Hematopoietic multipotent progenitor cell treated with erythropoietin and hydrocortisone succinate and interleukin-3 and kit ligand, for 8 days (in vitro differentiated cells): ENCODE measurements at places on chromosomes 11 and 22.

DNA sequence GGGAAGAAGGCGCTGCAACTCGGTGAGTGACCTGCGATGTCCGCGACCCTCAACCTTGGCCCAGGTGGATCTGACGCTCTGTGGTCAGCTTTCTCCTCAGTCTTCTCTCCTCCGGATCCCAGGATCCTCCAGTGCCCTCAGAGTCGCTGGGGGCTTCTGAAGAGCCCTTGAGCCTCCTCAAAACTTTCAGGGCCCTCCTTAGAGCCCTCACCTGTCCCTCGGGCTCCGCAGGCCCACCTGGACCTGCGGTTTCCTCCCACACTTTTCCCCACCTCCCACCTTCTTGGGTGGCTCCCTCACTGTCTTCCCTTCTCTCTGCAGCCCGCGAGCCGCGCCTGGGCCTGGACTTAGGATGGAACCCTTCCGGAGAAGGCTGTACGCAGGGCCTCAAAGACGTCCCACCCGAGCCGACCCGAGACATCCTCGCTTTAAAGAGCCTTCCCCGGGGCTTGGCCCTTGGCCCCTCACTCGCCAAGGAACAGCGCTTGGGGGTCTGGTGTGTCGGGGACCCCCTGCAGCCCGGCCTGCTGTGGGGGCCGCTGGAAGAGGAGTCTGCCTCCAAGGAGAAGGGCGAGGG, 335 bp downstream of the ZNF408 start:
- peak; percentile 2 for DNase-seq

- no peak for DNase-seq
Observed at GRCh38 chr11:111193924-111194490, 51.5 kb upstream of the POU2AF2 start.

GRCh38 chr11:117186431-117186761, 7.9 kb downstream of the SIDT2 start:
- DNase-seq: no peak

DNA sequence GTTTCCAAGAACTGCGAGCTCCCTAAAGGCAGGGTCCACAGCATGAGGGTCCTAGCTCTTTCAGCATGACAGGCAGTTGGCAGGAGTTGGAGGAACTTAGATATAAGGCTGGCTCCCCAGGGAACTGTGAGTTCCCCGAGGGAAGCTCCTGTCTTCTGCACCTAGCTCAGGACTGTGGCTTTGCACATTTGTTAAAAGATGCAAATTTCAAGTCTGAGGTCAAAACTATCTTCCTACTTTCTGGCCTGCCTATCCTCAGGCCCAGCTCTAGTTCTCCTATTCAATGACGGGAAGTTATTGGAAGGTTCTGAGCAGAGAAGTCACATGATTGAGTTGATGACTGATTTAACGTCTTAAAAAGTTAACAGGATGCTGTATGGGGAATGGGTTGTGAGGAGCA, 11.7 kb upstream of the UCP3 start:
- no peak for DNase-seq

- no peak for DNase-seq
Observed at GRCh38 chr11:62273789-62274275, 3.9 kb downstream of the SCGB2A2 start.

DNA sequence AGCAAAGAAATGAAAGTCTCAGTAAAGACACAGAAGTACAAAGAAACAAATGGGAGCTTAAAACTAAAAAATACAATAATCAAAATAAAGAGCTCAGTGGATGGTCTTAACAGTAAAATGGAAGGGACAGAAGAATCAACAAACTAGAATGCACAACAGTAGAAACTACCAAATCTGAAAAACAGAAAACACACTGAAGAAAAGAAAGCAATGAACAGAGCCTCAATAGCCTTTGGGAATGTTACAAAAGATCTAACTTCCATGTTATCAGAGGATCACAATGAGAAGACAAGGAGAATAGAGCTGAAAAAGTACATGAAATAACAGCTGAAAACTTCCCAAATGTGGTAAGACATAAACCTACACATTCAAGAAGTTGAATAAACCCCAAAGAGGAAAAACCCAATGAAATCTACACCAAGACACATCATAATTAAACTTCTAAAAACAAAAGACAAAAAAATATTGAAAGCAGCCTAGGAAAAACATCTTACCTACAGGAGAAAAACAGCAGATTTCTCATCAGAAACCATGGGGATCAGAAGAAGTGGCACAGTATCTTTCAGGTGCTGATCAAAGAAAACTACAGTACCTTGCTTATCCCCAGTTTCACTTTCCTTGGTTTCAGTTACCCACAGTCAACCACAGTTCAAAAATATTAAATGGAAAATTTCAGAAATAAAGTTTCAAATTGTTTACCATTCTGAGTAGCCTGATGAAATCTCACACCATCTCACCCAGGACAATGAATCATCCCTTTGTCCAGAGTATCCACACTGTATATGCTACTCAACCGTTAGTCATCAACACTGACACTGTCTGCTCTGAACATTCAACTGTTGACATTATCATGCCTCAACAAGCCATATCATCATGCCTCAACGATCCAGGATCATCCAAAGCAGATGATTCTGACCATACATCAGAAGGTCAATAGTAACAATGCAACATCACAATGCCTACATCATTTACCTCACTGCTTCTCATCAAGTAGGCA, 22.2 kb downstream of the RRAS2 start:
- peak; percentile 15 for DNase-seq

DNA sequence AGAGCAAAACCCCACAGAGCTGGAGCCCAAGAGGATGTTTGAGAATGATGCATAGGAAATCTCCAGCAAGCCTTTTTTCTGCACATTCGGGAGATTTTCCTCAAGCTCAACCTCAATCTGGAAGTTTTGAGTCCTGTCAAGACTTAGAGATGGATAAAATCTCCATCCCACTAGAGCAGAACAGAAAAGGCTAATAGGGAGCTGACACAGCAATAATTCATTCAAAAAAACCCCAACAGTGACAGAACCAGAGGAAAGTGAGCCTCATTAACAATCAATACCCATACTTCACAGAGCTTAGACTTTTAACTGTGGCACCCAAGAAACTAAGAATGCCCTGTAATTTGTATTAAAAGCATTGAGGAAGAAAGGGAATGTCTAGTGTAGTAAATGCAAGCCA, 115.9 kb upstream of the BDNF start:
- no peak for DNase-seq

GRCh38 chr11:125603207-125603606, 10.6 kb downstream of the STT3A start:
- DNase-seq: no peak

GRCh38 chr22:41970601-41971000, 1.4 kb downstream of the SEPTIN3 start:
- DNase-seq: peak; percentile 84

DNA sequence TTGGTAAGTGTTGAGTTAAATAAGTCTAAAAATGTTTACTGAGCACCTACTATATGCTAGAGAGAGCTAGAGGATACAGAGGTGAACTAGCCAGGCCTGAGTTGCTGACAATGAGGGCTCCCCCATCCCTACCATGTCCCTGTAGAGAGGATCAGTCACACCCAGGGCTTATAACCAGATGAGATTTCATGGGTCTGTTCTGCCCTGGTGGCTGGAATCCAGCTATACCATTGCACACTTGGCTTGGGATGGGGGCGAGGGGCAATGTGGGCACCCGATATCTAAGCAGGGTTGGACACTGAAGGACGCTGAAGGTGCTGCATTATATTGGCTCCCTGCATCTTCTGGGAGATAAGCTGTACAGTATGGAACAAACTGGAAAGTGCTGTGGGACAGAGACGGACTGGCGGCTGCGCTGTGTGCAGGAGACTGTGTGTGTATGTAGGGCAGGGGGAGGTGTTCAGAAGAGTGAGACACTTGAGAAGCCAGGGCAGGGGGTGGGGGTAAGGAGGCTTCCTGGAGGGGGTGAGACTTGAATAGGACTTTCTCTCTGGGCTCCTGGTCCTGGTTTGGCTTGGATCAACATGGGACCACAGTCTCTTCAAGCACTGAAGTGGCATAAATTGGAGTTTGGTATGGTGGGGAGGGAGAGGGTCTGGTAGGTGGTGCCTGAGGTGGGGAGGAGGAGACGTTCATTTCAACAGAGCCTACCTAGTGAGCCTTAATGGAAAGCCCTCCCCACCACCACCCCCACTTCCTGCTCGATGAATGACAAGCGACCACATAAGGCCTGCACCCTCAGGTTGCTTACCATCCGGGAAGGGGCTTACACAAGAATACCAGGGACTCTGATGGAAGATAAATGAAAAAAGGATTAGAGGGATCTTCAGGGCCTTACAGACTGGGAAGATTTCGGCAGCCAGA, 1.8 kb downstream of the CD82 start:
- DNase-seq: no peak

- no peak for DNase-seq
Observed at GRCh38 chr22:42326801-42327200, 56.3 kb upstream of the TCF20 start.

GRCh38 chr11:132528181-132528580, 1004.1 kb downstream of the OPCML start:
- DNase-seq: no peak

GRCh38 chr11:7089328-7090251, 792 bp downstream of the RBMXL2 start:
- no peak for DNase-seq

DNA sequence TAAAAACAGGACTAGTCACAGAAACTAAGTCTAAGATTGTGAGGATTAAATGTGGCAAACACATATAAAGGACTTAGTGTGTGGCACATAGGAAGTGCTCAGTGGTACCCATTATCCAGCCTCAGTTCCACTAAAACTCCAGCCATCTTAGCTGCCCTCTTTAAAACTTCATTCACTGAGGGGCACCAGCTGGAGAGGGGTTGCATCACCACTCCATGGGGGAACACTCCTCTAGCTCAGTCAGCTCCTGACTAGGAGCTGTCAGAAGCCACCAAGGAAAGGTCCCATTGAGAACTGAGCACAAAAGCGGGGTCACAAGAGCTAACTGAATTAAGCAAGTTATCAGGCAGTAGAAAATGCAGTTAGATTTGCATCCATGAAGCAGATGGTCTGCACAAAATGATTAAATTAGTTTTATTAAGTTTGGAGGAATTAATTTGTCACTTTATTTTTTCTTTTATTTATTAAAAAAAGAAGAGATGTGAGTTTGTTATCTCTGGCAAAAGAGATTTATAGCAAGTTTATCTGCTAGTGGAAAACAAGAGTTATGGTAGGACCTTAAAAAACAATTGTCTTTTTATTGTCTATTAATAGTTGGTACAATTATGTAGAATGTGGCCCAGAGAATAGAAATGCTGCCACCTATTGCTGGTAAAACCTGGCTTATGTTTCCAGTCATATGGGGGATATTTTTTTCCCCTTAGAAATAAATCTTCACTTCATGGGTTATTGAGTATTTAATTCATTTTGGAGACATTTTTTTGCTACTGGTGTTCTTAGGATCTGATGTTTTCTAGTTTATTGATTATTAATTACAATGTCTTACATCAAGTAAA, 95.7 kb downstream of the NAV2 start:
- DNase-seq: no peak

DNA sequence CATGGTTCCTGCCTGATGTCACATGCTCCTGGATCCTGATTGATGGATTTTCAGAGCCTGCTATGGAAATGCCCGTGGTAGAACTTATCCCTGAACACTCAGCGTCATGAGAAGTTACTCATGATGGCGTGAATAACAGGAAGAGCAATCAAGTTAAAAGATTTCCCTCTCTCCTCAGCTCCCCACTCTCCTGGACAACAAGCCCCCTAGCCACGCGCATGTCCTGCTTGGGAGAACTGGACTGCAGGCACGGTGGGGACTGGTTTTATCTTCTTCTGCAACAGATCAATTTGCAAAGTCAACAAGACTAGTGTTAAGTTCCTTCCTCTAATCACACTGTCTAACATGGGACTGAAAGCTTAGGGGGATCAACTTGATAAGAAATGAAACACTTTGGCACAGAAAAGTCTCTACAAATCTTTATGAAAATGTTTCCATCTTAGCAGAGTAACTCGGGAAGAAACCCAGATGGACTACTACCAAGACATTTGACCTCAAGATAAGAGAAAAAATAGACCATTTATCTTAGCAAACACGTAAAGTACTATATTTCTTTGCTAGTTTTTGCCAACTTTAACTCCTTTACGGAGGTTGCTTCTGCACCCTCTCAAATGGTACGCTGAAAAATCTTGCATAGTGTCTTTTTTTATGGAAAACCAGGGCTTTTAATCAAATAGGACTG, 27.6 kb downstream of the POU2AF1 start:
- DNase-seq: no peak

- DNase-seq: no peak
Observed at GRCh38 chr22:42185915-42186439, 55.4 kb upstream of the CYP2D6 start.

DNA sequence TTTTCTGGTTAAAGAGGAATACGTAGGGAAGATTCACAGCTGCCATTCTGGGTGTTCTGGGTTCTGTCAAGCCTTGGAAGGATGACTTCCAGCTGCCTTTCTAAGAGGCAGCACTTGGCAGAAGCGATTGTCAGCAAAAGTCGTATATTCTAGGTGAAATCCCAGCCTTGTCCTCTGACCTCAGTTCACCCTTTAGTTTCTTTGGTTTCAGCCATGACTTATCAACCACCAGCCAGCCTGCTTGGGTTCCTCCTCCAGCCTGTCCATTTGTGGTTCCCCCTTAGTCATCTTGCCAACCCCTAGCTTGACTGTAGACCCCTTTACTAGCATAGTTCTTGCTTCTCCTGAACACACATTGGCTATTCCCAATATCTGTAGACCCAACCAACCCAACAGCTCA, 102.3 kb upstream of the CD44 start:
- no peak for DNase-seq

- DNase-seq: no peak
Observed at GRCh38 chr22:30204742-30205111, 41.8 kb downstream of the LIF start.

- no peak for DNase-seq
Observed at GRCh38 chr11:99759787-99760186, 739.0 kb downstream of the CNTN5 start.

- no peak for DNase-seq
Observed at GRCh38 chr11:130826572-130826971, 89.7 kb downstream of the SNX19 start.

- no peak for DNase-seq
Observed at GRCh38 chr11:64502634-64503033, 88.4 kb upstream of the SLC22A12 start.

- no peak for DNase-seq
Observed at GRCh38 chr11:102458548-102458947, 6.0 kb upstream of the TMEM123 start.

DNA sequence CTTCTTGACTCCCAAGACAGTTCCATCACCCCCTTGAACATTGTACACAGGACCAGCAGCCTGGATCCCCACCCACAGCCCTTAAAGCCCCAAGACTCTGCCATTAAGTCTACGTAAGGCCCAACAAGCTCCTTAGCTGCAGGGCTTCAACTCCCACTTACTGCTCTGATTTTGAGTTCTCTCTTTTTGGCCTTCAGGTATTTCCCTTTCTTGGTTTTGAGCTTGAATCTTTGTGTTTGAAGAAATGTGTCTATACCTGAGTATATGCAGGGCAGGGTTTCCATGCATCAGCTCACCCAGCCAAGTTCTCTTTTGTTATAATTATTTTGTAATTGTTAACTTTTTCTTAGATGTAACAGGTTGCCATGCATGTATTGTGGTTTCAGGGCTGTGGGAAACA, 10.4 kb upstream of the MPEG1 start:
- DNase-seq: no peak

DNA sequence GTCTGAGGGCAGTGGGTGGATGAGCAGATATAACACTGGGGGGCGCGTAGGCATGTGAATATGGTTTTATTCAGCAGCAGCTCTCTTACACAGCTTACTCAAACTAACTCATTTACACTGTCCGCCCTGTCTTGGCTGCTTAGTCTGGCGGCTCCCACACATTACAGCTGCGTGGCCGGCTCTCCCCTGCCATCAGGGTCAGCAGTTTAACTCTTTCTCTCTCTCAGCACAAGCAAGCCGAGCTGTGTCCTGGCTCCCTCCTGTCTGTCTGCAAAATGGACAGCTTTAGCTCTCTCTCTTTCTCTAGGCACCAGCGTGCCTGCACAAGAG, 1310.1 kb upstream of the RAG2 start:
- no peak for DNase-seq
